ENCODE measurements at places on chromosomes 3 and 15. TPM values are rescaled to one million over a fixed set of nuclear protein-coding genes. Genes with fewer than 3 reads are reported as not detected.

Gene RPL15
- 846 TPM for total RNA-seq

Gene ARPC4
- 185 TPM for total RNA-seq

Gene RASA2
- 16.3 TPM for total RNA-seq

Gene SCAANT1
- not detected for total RNA-seq

Gene MUC13
- total RNA-seq: not detected

Gene PDHB
- 154 TPM for total RNA-seq
